ENCODE measurements at places on chromosomes 5 and 9.

- no peak for DNase-seq
Measured at GRCh38 chr9:130348881-130349280, 83.3 kb downstream of the HMCN2 start.

DNA sequence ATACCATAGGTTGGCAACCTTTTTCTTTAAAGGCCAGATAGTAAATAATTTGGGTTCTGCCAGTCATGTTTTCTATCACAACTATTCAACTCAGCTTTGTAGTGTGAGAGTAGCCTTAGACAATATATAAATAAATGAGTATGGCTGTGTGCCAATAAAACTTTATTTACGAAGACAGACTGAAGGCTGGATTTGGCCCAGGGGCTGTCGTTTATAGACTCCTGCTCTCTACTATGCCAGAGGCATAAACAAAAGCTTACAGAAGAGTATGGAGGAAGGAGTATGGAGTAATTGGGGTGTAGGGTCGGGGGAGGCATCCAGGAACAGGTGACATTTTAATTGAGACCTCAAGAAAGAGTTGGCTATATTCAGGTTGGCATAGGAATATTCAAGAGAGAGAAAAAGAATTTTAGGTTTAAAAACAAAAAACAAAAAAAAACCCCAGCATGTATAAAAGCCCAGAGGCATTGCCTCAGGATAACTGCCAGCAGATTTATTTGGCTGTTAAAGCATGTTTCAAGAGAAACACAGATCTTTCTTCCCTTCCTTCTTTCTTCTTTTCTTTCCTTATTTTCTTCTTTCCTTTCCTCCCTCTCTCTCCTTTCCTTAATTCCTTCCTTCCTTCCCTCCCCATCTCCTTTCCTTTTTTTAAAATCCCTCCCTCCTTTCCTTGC is 39.9 kb downstream of the SLIT3 start:
- DNase-seq: no peak

DNA sequence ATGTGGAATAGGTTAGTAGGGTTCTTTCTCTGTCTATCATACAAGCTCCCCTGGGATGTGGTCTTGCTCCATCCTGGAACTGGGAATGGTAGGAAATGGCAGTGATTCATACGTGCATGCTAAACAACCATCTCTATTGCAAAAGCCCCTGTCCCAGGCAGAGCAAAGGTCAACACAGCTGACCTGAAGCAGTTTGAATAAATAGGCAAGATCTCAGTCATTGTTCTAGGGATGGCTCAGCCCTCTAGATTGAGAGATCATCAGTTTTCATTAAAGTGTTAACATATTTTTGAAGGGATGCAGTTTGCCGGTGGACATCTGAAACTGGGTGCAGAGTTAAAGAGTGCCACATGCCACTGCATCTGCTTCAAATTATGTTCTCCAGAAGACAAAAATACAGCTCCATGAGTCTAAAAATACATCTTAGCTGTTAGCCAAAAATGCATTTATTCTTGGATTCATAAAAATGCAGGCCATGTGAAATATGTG is 224.1 kb downstream of the ESM1 start:
- peak; percentile 99 for DNase-seq

GRCh38 chr5:62139741-62140140 is 166.3 kb upstream of the KIF2A start:
- no peak for DNase-seq

GRCh38 chr5:169097374-169098326 is 203.3 kb downstream of the SLIT3 start:
- DNase-seq: peak; percentile 50

- no peak for DNase-seq
Measured at GRCh38 chr5:126801174-126801991, 24.4 kb downstream of the LMNB1 start.

DNA sequence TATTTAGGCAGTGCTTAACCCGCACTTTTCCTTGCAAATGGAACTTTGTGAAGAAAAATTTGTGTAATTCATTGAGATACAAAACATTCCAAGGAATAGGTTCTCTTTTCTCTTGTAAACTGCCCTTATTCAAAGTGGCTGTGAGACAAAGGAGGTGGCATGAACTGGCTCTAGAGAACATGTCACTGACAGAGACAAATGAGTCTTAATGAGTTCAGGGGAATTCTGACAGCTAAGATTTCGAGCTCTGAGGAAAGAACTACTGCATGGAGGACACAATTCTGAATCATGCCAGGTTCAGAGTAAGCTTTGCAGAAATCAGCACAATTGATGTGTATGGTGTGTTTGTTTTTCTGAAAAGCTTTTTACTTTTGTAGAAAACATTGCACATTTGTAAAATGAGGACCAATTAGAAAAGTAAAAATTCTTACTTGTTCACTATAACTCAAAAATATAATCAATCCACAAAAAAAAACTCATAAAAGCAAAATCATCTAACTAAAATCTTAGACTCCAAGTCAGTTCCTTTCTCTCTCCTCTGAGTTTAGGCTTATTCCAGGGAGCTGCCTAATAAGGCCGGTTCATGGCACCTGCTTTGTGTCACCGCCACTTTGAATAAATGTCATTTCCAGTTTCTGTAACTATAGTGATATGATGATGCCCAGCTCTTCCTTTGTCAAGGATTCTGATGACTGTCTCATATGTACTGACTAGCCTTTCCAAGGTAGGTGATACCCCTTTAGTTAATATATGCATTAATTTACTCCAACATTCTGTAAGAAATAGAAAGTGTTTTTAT is 163.2 kb downstream of the HCN1 start:
- no peak for DNase-seq

DNA sequence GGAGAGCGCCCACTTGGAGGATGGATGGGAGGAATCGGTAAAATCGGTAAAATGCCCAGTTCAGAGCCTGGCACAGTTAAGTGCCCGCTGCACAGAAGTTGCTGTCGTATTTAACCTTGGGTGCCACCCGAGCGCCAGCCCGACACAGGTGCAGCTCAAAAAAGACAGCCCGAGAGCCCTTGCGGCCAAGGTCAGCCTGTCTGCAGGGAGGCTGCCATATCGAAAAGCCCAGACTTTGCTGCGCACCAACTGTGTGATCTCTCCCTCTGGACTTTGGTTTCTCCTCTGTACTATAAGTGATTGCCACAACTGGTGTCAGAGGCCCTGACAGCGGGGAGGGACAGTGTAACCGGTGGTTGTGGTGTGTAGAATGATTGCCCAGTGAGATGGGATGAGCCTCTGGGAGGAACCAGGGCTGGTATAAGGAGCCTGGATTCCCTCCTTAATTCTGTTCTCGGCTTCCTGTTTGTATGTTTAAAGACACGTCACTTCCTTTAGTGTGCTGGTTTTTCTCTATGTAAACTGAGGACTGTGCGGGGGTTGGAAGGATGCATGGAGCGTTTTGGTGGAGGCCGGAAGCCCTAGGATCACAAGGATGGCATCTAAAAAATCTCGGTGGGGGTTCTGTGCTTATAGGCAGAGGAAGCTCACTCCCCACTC is 792 bp downstream of the NTMT1 start:
- DNase-seq: peak; percentile 96

GRCh38 chr9:21709464-21710058 is 92.9 kb upstream of the MTAP start:
- DNase-seq: peak; percentile 57

DNA sequence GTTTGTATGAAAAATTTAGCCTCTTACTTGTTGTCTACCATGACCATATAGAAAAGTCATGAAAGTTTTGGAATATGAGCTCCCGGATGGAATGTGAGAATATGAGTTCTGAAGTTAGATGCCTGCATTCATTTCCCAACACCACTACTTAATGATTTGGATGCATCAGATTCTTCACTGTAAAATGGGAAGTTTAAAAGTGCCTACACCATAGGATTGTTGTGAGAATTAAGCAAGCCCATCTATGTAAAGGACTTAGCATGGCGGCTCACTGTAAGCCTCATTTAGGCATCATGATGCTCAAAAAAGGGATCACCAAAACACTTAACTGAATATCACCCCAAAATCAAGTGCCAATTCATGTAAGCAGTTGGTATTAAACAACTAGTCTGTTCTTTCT is 177.3 kb downstream of the RAB3C start:
- DNase-seq: no peak

All from fibroblast of skin of right biceps (primary cell).